Suprapubic skin (tissue), 4 donors: ENCODE measurements at places on chromosomes 1 and 21. TPM values are rescaled to one million over a fixed set of nuclear protein-coding genes. Genes with fewer than 3 reads are reported as not detected.

Gene IL19
- not detected for total RNA-seq

- no peak for DNase-seq
Measured at GRCh38 chr1:17671741-17672140, 83.4 kb upstream of the ACTL8 start.

DNA sequence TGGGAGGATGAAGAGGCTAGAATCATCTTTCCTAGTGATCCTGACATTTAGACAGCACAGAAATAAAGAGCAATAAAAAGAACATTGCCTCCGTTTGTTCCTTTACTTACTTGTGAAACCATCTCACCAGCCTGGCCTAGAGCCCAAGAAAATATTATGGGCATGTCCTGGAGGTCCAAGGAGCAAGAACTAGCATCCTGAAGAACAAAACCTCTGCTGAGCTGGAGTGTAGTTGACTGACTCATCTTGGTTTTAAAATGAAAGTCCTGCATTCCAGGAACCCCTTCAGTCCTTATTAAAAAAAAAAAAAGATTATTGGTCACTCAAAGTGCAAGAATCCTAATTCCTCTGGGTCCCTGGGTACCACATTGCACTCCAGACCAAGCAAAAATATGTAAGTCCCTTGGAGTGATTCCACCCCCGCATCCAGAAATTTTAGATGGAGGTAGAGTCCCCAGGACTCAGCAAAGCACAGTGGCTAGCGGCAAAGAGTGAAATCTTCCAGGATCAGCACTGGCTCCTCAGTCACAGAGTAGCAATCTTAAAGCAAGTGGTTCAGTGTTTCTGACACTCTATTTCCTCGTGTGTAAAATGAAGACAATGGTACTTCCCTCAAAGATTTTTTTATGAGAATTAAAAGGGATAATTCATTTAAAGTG, 7.0 kb downstream of the SMCP start:
- no peak for DNase-seq

Gene XPR1
- 13.4 TPM for total RNA-seq

DNA sequence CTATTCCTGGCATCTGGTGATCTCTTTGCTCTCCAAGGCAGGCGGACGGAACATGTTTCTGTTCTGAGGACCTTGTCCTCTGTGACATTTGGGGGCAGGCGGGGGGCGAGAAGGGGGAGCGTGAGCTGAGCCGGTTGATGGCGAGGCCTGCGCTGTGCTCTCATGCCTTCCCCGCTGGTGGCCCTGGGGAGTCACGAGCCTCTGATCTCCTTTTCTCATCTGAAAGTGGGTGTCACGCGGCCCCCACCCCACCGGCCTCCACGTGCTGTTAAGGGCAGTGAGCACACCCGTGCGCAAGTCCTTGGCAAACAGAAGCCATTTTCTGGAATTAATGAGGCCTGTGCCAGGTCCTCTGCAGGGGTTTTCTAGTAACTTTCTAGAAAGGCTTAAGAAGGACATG, 102.8 kb upstream of the ACTRT2 start:
- DNase-seq = no peak

Gene PKNOX1
- 8.8 TPM for total RNA-seq

- no peak for DNase-seq
Measured at GRCh38 chr1:223421025-223421424, 27.8 kb downstream of the CCDC185 start.

- no peak for DNase-seq
Measured at GRCh38 chr1:235843461-235843961, 23.2 kb downstream of the LYST start.

- DNase-seq = no peak
Measured at GRCh38 chr1:168717906-168718891, 10.8 kb downstream of the DPT start.

Gene EVI5
- total RNA-seq = 14.8 TPM

DNA sequence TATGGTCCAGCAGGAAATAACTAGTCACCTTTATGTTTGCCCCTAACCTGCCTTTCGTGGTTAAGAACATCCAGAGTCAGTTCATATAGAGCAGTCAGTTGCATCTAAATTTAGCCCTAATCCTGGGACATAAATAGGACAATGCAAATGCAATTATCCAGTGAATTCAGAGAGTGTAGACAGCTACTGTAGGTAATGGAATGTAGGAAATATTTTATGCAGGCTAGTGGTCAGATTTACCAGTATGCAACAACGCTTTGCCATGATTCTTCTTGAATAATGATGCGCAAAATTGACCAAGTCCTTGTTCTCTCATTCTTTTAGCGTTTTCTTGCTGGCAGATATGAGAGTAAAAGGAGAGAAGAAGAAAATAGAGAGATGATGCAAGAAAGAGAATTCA, 165.4 kb downstream of the LMX1A start:
- DNase-seq = no peak

DNA sequence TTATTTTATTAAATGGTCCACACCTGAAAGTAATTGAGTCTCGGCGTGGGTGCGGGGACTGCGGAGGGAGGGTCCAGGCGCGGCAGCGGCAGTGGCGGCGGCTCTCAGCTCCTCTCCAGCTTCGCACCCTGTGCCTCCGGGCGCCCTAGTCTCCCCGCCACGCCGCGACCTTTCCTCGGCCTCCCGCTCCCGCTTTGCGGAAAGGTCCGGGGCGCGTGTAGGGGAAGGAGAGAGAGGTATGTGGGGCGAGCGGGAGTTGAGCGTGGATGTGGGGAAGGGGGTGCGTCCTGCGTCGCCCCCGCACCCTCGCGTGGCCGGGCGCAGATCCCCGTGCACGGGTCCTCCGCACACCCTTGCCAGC, 13.4 kb upstream of the ALX3 start:
- no peak for DNase-seq

Gene OBSCN
- 15.0 TPM for total RNA-seq

Gene TRAF3IP3
- total RNA-seq = 3.1 TPM

- DNase-seq = no peak
Measured at GRCh38 chr1:152148981-152149380, 10.0 kb downstream of the RPTN start.

GRCh38 chr1:975896-976683, 5.8 kb downstream of the PERM1 start:
- DNase-seq = no peak

GRCh38 chr21:41639336-41639735, 127.5 kb downstream of the RIPK4 start:
- DNase-seq = no peak

DNA sequence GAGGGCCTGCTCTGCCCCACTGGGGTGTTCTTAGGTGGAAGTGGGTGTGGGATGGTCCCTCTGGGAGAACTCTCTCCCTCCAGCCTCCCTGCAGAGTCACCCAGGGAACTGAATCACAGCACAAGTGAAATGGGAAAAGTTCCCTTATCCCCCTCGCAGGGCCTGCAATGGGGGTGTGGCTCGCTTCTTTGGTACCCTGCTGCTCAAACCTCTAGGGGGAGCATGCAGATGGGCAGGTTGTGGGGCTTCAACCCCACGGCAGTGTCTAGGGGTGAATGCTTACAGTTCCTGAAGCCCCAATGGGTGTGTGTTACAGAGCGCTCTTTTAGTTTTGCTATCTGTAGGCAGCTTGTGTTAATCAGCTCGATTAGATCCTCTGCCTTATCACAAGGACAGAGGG, 59.0 kb upstream of the TINAGL1 start:
- no peak for DNase-seq

DNA sequence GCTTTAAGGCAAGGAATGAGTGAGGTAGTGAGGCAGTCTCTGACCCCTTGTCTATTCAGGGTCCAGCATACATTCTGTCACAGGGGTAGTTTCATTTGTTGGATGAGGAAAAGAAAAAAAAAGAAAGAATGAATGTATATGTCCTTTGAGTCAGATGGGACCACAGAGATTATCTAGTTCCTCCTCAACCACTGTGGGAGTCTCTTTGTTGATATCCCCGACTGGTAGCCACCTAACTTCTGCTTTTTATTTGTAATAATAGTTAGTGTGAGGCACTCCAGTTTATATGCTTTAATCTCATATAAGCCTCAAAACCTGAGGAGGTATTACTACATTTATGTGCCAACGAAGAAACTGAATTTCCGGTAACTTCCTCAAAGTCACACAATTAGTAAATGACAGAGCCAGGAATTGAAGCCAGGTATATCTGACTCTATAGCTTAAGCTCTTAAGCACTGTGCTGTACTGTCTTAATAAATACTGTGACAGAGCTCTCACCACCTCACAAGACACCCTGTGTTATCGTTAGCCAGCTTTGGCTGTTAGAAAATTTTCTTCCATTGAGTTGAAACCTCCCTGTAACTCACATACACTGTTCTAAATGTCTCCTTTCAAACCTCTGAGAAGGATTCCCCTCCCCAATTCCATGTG, 82.2 kb downstream of the MDM4 start:
- DNase-seq = no peak

Gene SPRR2F
- not detected for total RNA-seq
